Endothelial cell of coronary artery (primary cell): ENCODE measurements at places on chromosomes 3 and 15. TPM values are rescaled to one million over a fixed set of nuclear protein-coding genes. Genes with fewer than 3 reads are reported as not detected.

The RPL39L gene
- total RNA-seq: 24.2 and 33.6 TPM in 2 replicates

The CPNE9 gene
- total RNA-seq: not detected in 2 replicates

The GRK7 gene
- under 0.01 TPM in 1 of 2 replicates, not detected in the other for total RNA-seq

The FETUB gene
- not detected in 2 replicates for total RNA-seq

The TNFAIP8L3 gene
- total RNA-seq: 15.8 and 29.9 TPM in 2 replicates

The ADAMTS9 gene
- total RNA-seq: 31.2 and 159 TPM in 2 replicates

The HES1 gene
- 34.5 and 37.8 TPM in 2 replicates for total RNA-seq

The STARD9 gene
- total RNA-seq: 5.5 and 8.7 TPM in 2 replicates

The PPP1R14D gene
- not detected in 2 replicates for total RNA-seq

The FHIT gene
- 0.18 and 0.38 TPM in 2 replicates for total RNA-seq

The GNAT1 gene
- total RNA-seq: 0.54 TPM in 1 of 2 replicates, not detected in the other

The IL17RB gene
- total RNA-seq: not detected in 2 replicates

The MRAS gene
- 7.0 and 21.6 TPM in 2 replicates for total RNA-seq

The SAMD7 gene
- not detected in 2 replicates for total RNA-seq

The EMC7 gene
- 30.2 and 38.0 TPM in 2 replicates for total RNA-seq

The CHRNA5 gene
- total RNA-seq: 2.6 and 4.4 TPM in 2 replicates

The LEO1 gene
- total RNA-seq: 27.5 and 31.9 TPM in 2 replicates

The CCDC39 gene
- total RNA-seq: under 0.01 TPM in 1 of 2 replicates, not detected in the other

The KNG1 gene
- not detected in 2 replicates for total RNA-seq

The THAP10 gene
- 1.1 and 1.3 TPM in 2 replicates for total RNA-seq

The PRR20G gene
- not detected in 2 replicates for total RNA-seq

The PLCH1 gene
- 0.09 TPM in 1 of 2 replicates, not detected in the other for total RNA-seq

The NUTM1 gene
- not detected in 2 replicates for total RNA-seq

The CAMK2N2 gene
- total RNA-seq: 0.19 TPM in 1 of 2 replicates, not detected in the other

The GHRL gene
- 0.09 TPM in 1 of 2 replicates, not detected in the other for total RNA-seq

The TMEM40 gene
- not detected in 2 replicates for total RNA-seq

The GOLIM4 gene
- 56.9 and 64.0 TPM in 2 replicates for total RNA-seq

The GOLGA8J gene
- 0.09 TPM in 1 of 2 replicates, not detected in the other for total RNA-seq

The CPA3 gene
- 0.66 and 3.1 TPM in 2 replicates for total RNA-seq

The RLBP1 gene
- not detected in 2 replicates for total RNA-seq

The CCR3 gene
- not detected in 2 replicates for total RNA-seq

The EOMES gene
- not detected in 2 replicates for total RNA-seq
